CD4-positive, alpha-beta T cell treated with Interleukin-1 beta for 1 hour (primary cell): ENCODE measurements at places on chromosomes 4 and X.

GRCh38 chrX:109966246-109966645 is 36.7 kb upstream of the TMEM164 start:
- no peak for DNase-seq

- DNase-seq: no peak
These were observed 268.3 kb downstream of the TMA16 start for GRCh38 chr4:163762741-163763140.

GRCh38 chr4:106851726-106852125 is 184.4 kb downstream of the DKK2 start:
- no peak for DNase-seq

DNA sequence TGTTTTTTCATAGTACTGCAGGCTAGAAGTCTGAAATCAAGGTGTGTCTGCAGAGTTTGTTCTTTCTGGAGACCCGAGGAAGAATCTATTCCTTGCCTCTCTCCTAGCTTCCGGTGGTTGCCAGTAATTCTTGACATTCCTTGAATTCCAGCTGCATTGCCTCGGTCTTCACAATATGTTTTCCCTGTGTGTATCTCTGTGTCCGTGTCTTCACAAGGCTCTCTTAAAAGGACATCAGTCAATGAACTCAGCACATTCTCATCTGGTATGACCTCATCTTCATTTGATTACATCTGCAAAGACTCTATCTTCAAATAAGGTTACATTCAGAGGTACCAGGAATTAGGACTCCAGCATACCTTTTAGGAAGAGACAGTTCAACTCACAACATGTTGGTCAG is 163.4 kb downstream of the BANK1 start:
- no peak for DNase-seq

DNA sequence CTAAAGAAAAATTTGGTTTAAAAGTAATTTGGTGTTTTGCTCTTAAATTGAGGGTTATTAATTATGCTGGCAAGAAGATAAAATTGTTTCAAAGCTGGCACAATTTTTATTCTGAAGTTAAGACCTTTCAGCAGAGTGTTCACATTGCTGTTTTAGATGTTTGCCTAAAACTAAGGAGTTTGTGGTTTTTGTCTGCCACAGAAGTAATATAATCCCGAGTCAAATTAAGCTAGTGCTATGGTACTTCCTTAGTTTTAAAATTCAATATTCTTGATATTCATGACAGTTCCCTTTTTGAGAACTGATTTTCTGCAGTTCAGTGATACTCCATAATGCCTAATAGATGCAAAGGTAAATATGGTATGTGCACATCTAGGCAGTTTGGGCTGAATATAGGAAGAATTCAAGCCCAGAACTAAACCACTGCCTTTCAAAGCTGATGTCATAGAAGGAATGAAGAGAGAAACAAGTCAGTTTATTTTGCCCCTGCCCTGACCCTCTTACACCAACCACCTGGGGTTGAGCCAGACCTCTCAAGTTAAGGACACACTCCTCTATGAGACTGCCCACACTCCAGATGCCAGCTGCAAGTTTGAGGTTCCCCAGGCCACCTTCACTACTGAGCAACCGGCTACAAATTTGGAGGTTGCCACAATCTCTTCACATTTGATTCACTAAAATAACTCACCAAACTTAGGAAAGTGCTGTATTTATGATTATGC is 32.1 kb upstream of the VEGFC start:
- no peak for DNase-seq

- no peak for DNase-seq
These were observed 772 bp downstream of the CYP4V2 start for GRCh38 chr4:186192066-186192612.
